ENCODE measurements at places on chromosomes 1 and 21.
A peak's percentile ranks its signal among the peaks of the same experiment; 100 is the strongest.

- no peak for DNase-seq
These were observed 97.9 kb downstream of the KCND3 start for GRCh38 chr1:111891566-111891965.

DNA sequence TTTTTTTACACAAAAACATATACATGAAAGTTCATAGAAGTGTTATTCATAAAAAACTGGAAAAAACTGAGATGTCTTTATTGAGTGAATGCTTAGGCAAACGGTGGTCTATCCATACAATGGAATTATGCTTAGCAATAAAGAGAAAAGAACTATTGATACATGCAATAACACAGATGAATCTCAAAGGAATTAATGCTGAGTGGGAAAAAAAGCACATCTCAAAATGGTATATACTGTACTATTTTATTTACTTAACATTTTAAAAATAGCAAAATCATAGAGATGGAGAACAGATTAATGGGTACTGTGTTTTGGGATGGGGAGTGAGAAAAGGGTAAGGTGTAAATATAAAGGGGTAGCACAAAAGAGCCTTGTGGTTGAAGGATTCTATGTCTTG, 29.8 kb downstream of the METTL18 start:
- no peak for DNase-seq

GRCh38 chr1:70836456-70836855, 211.2 kb downstream of the PTGER3 start:
- no peak for DNase-seq

DNA sequence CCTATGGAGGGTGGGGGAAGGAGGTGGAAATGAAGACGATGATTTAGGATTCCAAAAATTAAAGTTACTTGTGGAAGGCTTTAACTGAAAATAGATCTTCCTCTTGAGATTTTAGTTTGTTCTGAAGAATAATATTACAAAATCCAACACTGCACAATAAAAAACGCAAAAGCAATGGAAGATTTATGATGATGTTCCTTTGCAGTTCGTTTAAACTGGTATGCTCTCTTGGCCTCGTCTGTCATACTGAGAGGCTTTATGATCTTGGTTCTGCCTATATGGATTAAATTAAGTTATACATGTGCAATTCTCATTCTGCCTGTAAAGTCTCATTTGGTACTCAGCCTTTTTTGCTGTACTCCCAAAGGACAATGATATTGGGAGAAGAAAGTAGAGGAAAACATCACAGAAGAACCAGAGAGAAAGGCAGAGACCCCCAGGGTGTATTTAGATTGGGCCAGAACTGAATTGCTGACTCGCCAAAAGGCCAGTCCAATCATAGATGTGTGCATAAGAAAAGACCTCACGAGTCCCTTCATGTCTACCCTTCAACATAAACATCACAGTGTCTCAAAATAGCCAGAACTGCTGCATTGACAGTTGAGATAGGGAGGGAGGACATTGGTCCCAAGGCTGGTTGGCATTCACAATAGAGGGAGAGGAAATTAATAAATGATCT, 188.6 kb downstream of the GREM2 start:
- DNase-seq, result no peak

DNA sequence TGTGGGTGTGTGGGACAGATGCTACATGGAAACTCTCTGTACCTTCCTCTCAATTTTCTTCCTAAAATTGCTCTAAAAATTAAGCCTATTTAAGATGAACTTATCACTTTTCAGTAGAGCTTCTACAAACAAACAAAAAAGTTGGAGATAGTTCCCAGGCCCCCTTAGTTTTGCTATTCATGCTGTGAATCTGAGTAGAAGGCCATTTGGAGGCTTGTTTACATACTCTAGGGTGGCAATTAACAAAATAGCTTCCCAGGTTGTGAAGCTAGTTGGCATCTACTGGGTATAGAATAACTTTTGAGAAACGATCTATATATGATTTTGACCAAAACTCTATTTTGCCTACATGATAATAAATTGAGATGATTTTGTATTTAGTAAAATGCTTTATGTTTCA, 541.4 kb upstream of the B3GALT2 start:
- no peak for DNase-seq

GRCh38 chr1:184199036-184199435, 147.5 kb downstream of the TSEN15 start:
- DNase-seq, result peak; percentile 18

GRCh38 chr1:201282931-201283829, at the start of gene PKP1:
Gene PKP1 (plus strand): TSS chr1:201283506. CDS start chr1:201283703, 197 bp downstream.
- DNase-seq, result no peak

DNA sequence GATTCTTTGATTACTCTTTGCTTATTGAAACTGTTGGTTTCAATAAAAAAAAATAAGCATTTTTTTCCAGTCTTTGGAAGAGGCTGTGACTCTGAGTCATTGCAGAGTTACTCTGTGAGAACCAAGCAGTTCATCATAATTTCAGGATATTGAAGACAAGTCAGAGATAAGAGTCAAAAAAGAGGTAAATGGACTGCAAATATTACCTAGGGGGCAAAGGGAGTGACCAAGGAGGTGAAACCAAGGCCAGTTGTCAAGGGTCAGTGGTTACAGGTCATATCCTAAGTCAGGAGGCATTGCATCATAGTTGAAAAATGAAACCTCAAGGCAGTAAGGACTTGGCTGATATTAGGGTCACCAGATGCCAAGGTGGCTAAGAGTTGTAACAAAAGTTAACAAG, 597.1 kb upstream of the USP24 start:
- peak; percentile 46 for DNase-seq

- no peak for DNase-seq
These were observed 1.1 kb upstream of the COL6A2 start for GRCh38 chr21:46096596-46097335.

- peak; percentile 61 for DNase-seq
These were observed 516 bp downstream of the RCOR3 start for GRCh38 chr1:211259638-211260126.

- DNase-seq, result no peak
These were observed 460.5 kb downstream of the SIPA1L2 start for GRCh38 chr1:232169436-232169835.

DNA sequence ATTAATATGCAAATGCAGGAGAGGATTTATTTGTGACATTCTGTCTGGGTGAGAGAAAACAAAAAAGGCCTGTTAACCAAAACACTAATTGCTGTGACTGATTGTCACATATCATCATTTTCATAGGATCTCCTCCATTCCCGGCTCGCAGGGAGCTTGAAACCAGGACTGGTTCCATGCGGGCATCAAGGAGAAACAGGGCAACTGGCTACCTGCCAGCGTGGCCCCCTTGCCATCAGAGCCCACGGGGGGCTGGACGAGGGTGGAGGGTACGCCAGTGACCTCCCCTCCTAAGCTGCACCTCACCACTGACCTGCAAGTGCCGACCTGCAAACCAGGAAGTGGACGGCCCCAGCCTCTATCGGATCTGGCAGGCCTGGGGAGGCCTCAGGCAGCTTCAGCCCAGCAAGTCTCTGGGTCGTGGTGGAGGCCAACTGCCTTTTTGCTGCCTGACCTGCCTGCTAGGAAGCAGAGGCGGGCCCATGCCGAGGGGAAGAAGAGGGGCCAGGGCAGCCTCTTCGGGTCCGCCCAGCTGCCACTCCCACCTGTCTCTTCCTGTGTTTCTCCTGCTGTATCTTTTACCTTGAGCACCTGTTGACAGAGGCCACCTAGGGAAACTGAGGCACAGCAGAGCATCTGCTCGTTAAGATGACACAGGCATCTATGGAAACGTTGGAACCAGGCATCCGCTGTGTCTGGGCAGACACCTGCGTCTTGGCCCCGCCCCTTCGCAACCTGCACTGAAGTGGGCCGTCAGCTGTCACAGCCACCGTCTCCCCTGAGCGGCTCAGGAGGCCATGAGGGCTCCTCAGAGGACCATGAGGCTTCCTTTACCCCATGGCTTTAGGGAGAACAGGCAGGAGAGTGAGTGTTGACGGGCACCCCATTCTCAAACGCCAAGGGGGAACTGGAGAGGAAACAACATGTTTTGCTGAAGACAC, 74.8 kb downstream of the CASZ1 start:
- DNase-seq, result no peak

- peak; percentile 90 for DNase-seq
These were observed at the start of gene TMEM201 for GRCh38 chr1:9588551-9589143. Gene TMEM201 (plus strand): TSS chr1:9588911. CDS start chr1:9588931, 20 bp downstream.

DNA sequence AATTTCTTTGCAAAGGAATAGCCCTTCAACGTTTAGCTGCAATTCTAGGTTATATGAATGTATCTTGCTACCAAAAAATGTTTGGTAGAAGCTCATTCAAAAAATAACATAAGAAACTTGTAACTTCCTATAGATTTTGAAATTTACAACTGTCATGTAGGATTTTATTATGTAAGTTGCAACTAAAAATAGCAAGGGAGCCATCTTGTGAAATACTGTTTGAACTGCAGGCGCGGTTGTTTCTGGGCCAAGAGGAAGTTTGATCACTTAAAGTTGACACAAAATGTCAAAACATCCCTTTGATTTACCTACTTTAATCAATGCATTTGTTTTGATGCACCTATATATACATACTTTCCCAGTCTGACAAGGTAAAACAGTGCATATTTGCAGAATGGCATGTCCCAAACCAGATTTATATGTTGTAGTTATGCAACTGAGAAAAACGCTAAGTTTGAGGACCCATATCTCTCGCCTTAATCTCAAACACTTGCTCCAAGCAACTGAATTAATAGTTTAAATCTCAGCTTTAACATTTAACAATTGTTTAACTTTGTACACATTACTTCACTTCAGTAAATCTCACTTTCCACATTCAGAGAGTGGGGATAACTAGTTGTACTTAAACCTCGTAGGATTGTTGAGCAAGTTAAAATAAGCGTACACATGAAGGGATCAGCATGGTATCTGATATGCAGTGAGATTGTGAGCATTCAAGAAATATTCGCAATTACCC, 63.9 kb downstream of the KCNK2 start:
- peak; percentile 62 for DNase-seq

GRCh38 chr1:93411000-93411399, 36.9 kb upstream of the FNBP1L start:
- DNase-seq, result no peak

- DNase-seq, result peak; percentile 83
These were observed 6.5 kb upstream of the S100A7 start for GRCh38 chr1:153466908-153467307.

DNA sequence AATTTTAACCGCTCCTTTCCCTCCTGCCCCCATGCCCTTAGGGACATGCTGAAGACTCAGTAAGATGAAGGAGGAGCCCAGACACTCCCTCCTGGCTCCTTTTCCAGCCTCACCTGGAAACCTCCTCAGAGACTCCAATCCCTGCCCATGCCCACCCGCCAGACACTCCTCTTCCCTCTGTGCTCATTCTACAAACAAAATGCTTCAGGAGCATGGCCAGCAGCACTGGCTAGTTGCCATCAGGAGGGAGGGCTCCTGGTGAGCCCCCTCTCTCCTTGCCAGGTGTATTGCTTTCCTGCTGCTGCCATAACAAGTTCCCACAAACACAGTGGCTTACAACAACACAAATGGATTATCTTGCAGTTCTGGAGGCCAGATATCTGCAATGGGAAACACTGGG, 126.1 kb downstream of the PSMG1 start:
- no peak for DNase-seq

DNA sequence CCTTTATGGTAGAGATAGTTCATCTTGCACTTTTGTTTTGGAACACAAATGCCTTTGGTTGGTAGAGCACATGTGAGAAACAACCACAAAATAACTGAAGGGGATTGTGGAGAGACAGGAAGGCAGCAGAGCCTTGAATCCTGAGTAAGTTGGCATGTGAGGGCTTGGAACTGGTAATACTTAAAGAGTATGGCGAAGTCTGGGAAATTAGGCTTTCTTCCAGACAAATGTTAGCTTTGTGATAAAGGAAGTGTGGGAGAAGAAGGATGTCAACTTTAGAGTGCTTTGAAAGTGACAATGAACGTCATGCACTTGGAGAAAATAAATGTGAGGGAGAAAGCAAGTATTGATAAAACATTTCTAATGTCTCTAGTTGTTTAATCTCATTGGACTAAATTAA, 476.3 kb upstream of the ZRANB2 start:
- peak; percentile 14 for DNase-seq

DNA sequence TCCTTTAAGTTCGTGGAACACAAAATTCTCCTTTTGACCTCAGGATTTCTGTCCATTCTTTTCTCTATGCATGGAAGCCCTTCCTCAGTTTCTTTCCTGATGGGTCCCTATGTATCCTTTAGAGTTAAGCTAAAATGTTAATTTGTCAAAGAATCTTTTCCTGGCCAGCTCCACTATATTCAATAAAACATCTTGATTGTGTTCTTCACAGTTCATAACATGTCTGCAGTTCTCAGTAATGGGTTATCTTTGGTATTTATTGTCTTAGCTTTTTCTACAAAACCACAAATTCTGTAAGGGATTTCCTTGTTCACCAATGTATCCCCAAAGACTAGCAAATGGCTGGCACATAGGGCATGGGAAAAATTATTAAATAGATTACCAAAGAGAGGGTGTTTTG, 998.5 kb downstream of the ADGRL2 start:
- no peak for DNase-seq

- no peak for DNase-seq
These were observed 186.1 kb downstream of the FGGY start for GRCh38 chr1:59482986-59483385.

Measured in fibroblast of pulmonary artery (primary cell).